ENCODE measurements at places on chromosomes 12 and 14.
A peak's percentile ranks its signal among the peaks of the same experiment; 100 is the strongest.

DNA sequence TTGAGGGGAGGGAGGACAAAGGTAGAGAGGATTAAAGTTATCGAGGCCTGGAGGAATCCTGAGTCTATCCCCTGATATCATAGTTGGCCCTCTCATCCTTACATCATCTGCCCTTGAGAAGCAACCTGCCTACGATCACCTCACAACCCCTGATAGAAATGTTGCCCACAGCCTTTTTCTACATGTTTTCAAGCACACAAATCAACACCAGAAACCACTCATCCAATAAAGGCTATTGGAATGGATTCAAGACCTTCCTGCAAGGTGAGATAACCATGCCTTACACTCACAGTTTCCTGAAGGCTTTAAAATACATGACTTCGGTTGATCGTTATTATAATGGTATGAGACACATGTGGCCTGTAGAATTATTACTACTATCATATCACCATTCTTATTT lies 175.7 kb upstream of the EGLN3 start:
- no peak for DNase-seq

DNA sequence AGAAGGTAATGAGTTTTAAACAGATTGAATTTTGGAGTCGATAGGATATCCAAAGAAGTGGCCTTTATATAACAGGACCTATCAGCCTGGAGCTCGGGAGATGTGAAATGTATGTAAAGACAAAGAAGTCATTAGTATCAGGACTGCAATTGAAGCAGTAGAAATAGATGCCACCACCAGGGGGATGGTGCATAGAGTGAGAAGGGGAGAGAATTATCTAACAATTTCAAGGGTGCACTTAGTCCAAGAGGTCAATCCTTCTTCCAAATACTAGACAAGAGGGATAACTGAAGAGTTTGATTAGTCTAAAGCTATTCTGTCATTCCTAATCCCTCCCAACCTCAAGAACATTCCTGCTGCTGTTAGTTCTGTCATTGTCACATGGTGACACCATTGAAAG lies 127.8 kb downstream of the CFAP54 start:
- DNase-seq: no peak

GRCh38 chr12:132525011-132525832 lies 35.3 kb downstream of the FBRSL1 start:
- DNase-seq: no peak

- DNase-seq: no peak
These were observed 107.0 kb downstream of the PTPRO start for GRCh38 chr12:15429262-15429661.

GRCh38 chr14:100434033-100434601 lies 111.0 kb downstream of the SLC25A47 start:
- no peak for DNase-seq

- DNase-seq: no peak
These were observed 1.8 kb downstream of the MYH6 start for GRCh38 chr14:23406244-23406643.

DNA sequence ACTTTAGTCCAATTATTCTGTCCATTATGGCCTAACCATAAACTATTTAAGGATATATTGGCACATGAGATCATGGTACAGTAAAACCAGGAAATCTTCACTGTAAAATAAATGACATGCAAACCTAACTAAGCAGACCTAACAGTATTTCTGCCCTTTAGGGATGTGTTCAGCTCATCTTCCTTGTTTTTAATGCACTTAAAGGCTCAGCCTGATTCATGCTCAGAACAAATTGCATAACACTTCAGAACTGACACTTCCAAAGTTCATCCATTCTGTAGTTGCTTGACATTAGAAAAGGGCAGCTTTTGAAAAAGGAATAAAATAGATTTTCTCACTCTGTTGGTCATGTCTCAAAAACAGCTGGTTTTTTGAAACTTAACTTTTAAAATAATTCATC lies 708.5 kb downstream of the C12orf50 start:
- no peak for DNase-seq

DNA sequence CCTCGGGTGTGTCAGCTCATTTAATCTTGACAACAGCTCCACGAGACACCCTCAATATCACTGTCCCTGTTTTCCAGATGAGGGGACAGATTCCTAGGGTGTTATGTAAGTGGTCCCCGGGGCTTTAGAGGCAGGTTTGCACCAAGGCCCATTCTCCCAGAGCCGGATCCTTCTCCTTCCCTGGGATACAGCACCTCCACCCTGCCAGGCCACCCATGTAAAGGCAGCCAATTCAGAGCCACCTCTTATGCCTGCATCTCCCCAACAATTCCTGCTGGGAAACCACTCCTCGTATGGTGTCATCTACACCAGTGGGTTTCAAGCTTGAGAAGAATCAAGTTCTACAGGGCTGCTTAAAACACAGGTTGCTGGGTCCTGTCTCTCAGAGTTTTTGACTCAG lies 4.1 kb upstream of the CYP46A1 start:
- no peak for DNase-seq

DNA sequence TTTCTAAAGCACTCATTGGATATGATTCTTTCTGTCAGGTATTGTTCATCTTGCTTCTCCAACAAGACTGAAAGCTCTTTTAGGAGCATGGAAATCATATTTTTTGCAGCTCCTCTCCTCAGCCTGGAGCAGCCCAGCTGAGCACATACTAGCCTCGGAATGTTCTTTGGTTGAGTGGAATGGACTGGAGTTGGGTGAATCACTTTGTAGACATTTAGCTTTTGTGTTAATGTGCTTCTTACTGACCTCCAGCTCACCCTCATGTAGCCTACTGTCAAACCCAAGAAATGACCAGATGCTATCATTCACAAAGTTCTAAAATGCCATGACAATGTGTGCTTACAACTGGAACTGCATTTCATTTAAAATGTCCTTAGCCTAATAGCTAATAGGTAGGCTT lies 161.1 kb downstream of the NUAK1 start:
- DNase-seq: no peak

DNA sequence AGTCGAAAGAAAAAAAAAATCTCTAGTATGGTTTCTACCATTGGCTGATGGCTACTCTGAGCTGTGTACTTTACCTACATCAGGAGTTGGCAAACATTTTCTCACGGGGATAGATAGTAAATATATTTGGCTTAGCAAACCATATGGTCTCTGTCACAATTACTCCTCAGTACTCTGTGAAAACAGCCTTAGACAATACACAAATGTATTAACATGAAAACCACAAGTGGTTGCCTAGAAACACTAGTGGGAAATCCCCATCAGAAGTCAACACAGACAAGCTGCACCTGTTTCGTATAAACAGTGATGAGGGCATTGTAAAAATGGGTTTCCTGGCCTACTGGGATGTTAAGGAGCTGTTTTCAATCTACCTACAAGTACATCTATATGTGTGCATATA lies 84.6 kb upstream of the NAV3 start:
- no peak for DNase-seq

DNA sequence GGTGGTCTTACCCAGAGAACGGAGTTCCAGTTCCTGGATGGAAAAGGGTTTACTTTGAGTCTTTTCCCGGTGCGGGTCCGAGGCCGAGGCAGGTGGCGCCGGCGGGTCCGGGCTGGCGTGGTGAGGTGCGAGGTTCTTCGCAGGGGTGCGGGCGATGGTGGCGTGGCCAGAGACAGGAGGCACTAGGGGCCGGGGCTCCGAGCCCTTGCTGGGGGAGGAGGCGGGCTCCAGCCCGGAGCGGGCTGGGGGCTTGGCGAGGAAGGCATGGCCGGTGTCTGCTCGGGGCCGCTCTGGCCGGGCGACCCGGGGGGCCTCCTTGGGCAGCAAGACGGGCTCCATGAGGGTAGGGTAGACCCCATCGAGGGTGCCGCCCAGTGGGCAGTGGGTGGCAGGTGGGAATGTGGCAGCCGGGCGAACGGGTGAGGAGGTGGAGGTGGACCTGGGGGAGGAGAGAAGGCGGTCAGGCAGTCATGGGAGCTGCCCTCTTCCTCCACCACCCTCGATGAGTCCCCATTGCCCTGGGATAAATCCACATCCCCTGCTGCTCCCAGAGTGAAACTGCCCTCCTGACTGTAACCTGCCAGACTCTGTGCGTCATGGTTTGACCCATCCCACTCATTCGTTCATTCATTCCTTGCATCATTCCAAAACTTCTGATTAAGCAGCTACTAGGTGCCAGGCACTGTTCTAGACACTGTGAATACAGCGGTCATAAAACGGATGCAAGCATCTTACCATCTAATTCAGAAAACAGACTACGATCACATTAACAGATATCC lies 42.0 kb downstream of the RFLNA start:
- DNase-seq: no peak

DNA sequence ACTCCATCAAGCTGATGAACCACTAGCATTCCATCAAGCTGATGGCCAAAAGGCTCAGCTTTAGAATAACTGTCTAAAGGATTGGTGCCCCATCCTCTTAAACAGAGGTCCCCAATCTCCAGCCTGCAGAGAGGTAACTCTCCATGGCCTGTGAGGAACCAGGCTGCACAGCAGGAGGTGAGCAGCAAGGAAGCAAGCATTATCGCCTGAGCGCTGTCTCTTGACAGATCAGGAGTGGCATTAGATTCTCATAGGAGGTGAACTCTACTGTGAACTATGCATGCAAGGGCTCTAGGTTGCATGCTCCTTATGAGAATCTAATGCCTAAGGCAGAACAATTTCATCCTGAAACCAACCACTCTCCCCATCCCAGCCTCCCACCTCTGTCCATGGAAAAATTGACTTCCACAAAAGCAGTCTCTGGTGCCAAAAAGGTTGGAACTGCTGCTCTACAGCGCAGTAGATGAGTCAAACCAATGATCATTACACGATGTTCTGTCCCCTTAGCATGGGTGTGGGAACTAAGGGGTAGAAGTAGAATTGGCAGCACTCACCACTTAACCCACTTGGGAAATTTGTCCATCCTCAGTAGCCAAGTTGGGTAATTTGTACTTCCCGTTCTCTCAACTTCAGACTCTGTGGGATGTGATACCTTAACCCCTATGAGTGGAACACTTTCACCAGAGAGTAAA lies 66.9 kb downstream of the ANKS1B start:
- no peak for DNase-seq

- DNase-seq: no peak
These were observed 76.0 kb downstream of the RFLNA start for GRCh38 chr12:124370851-124371250.

DNA sequence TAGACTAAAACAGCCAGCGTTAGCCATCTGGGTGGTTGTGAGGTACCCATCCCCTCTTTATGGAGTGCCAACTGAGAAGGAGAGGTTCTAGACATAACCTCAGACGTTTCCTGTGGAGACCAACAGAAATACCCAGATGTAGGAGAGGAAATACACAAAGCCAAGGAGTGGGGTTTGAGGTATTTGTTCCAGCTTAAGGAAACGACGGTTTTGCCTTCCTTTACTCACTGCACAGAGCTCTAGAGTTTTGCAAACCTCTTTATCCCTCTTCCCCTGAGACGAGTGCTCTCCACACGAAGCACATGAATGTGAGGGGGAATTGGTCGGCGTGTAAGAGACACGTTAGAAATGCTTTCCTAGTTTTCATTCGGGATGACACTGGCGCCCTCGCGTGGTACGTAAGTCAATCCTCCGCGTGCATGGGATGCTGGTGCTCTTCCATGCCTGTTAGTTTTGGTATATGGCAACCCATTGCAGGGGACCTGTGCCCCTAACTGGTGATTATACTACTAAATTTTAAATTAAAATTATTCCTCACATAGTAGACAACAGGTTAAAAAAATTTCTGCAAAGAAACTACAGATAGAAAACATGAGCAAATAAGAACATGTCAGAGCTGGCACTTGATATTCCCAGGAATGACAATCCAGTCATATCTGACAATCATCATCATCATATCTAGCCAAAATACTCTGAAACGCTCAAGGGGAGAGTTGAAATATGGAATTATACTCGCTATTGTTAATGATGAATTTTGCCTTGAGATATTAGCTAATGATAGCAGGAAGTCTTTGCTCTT lies 121.7 kb downstream of the PPM1H start:
- peak; percentile 27 for DNase-seq

DNA sequence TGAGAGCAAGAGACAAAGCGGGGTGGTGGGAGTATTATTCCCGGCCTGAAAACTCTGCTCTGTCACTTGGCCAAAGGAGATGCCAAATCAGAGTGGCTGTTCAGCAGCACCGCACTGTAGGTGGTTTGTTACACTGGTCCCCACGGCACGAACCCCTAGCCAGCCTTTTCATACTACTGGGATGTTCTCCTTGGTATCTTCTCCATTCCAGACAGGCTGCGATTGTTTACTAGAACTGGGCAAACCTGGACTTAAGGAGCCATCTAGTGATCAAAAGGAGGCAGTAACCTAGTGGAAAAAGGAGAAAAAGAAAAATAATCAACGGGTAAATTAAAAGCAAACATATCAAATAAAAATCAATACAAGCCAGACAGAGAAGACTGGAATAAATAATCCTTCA lies 58.9 kb upstream of the TMTC2 start:
- DNase-seq: no peak

DNA sequence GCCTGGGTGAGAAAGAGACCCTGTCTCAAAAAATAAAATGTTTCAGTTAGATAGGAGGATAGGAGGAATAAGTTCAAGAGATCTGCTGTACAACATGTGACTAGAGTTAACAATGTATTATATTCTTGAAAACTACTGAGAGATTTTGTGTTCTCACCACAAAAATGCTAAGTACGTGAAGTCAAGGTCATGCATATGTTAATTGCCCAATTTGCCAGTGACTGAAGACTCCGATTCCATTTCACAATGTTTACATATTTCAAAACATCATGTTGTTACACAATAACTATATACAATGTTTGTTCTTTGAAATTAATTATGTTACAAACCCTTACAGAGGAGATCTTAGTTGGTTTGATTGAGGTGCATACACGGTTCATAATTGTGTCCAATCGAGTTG lies 52.1 kb downstream of the SLC15A4 start:
- no peak for DNase-seq

- DNase-seq: no peak
These were observed 786.8 kb downstream of the TMTC2 start for GRCh38 chr12:83473408-83474095.

DNA sequence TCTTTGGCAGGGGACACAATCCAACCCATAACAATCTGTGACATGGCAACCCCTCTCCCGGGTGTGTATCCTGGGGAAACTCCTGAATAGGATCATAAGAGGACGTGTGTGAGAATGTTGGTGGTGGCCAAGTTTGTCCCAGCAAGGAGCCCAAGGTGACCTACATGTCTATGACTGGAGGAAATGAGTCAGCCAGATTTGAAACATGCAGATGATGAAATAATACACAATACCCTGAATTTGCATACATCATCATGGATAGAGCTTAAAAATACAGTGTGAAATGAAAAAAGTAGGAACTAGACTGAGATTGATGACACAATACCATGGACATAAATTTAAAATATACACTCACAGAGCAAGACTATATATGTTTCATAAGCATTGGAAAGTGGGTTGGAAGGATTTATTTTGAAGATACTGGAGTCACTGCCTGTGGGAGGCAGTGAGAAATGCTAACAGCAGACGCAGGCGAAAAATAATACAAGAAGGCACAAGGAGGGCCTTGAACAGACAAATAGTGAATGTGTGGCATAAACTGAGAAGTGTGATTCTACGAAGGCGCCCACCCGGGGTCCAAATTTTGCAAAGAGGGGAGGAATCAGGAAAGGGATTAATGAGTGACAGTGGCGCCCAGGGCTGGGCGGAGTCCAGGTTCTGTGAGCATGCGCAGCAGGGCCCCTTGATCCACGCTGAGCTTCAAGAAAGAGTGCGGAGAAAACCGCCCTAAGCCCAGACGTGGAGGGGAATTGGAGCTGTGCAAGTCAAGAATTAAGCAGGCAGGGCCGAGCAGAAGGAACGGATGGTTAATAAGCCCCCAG lies 7.0 kb upstream of the MAP1LC3B2 start:
- no peak for DNase-seq
